Activated CD4-positive, alpha-beta T cell treated with anti-CD3 and anti-CD28 coated beads, Interleukin-2, amount 10 ng/mL, durations not matched to agents 7 days and 5 days (primary cell): ENCODE measurements at places on chromosomes 4 and X. TPM values are rescaled to one million over a fixed set of nuclear protein-coding genes. Genes with fewer than 3 reads are reported as not detected.

Gene CABS1
- total RNA-seq, result not detected

Gene GABRG1
- total RNA-seq, result not detected

Gene CC2D2A
- total RNA-seq, result not detected

Gene GPRASP2
- 0.47 TPM for total RNA-seq

Gene ATP1B4
- not detected for total RNA-seq

Gene FOXO4
- total RNA-seq, result 13.5 TPM

Gene BEX5
- total RNA-seq, result 1.5 TPM

Gene ZDHHC15
- total RNA-seq, result 0.05 TPM

Gene ELF4
- 46.0 TPM for total RNA-seq

Gene CTSO
- total RNA-seq, result 6.2 TPM

Gene SUPT20HL1
- total RNA-seq, result not detected

DNA sequence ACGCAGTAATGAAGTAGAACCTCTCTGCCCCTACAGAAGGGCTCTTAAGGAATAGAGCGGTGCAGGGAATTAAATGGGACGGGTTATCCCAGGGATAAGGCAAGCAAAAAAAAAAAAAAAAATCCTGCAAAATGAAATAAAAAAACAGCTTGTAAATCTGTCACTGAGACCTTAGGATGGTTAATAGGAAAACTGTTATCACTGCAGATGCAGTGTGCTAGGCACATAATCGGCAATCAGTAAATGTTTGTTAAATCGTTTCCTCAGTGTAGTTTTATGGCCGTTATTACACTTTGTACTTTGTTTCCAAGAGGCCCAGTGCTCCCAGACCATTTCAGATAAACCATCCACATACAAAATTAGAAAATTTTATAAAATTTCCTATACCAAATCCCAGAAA is 1.0 kb downstream of the HNRNPH2 start:
- no peak for DNase-seq

DNA sequence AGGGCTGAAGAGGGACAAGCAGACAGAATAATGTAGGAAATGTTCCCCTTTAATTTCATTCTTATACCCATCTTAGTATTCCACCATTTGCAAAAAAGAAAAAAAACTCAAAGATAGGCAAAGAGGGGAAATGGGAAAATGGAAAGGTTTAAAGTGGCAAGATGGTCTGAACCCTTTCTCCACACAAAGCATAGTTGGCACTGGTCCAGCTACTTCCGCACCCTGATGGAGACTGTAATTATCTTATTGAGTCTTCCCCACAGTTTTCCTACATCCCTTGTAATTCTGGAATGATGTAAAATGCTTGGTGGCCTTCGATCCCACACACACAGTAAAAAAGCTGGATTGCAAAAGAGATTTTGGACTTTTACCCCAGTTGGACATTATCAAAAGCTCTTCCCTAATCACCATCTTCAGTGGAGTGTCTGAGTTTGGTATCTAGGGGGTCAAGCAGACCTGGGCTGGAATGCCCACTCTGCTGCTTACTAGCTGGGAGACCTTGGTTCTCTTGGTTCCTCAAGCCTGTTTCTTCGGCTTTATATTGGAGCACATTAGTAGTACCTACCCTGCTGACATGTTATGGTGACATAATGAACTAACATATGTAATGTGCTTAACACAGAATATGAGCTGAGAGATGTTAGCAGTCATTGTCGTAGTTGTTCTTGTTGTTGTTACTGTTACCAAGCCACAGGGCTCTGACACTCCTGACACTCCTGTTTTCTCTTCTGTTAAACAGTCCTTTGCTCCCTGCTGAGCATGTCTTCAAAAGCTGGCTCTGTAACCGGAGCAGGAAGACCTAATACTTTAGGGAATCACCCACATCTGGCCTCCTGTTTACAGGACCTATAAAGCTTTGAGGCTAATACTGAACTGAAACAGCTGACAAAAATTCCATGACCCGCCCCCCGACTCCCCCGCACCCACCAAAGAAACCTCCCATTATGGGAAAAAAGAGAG is 4.7 kb downstream of the SRPX2 start:
- DNase-seq, result no peak

GRCh38 chr4:54779036-54779435 is 121.3 kb downstream of the KIT start:
- no peak for DNase-seq

GRCh38 chr4:168731706-168732414 is 235.0 kb downstream of the PALLD start:
- no peak for DNase-seq

GRCh38 chr4:125317525-125317877 is 2.7 kb downstream of the FAT4 start:
- DNase-seq, result no peak

GRCh38 chrX:48025561-48025960 is 18.8 kb downstream of the SPACA5 start:
- peak; percentile 50 for DNase-seq

DNA sequence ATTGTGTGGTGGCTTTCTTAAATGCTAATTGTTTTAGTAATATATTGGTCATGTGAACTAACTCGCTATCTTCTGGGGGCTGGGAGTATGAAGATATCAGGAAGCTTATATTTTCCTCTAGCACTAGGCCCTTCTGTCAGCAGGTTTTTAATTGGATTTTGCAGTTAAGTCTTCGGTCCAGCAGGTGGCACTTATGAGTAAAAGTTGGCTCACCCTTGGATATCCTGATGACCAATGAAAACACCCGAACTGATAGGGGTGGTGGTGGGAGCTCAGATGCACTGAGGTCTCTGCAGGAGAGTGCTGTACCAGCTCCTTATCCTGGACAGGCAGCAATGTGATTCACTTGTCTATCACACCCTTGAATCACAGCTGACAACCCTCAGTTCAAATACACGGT is 1365.8 kb upstream of the DIAPH2 start:
- no peak for DNase-seq

GRCh38 chr4:109760682-109761081 is 30.8 kb upstream of the PLA2G12A start:
- DNase-seq, result no peak

DNA sequence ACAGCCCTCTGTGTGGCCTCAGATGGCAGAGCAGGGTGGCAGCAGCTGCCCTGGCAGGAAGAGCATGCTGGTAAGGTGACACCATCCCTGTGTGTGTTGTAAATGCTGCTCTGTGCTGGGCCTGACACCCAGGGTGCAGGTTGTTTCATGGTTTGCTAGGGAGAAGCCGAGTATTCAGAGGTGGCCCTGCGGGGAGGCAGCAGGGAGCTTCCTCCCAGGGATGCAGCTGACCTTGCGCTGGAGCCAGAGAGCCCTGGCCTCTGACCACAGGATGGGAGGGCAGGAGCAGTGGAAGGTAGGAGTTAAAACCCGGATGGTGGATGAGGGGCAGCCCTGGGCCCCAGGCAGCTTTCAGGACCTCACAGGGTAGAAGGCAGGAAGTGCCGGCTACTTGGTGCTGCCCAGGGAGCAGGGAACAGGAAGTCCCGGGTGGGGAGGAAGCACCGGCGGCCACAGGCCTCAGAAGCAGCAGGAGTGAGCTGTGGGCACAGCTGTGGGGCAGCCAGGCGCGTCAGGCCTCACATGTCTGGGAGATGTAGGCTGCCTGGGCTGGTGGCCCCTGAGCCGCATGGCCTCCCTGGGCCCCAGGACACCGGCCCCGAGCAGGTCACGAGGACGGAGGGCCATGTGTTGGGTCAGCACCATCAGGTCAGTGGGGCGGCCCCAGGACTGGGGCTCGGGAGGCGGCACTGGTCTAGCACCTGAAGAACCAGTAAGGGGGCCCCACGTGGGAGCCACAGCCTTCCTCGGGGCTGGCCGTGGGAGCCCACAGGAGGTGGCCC is 19.1 kb downstream of the SH3BP2 start:
- peak; percentile 73 for DNase-seq

GRCh38 chr4:112563431-112564200 is 47.6 kb upstream of the NEUROG2 start:
- no peak for DNase-seq

DNA sequence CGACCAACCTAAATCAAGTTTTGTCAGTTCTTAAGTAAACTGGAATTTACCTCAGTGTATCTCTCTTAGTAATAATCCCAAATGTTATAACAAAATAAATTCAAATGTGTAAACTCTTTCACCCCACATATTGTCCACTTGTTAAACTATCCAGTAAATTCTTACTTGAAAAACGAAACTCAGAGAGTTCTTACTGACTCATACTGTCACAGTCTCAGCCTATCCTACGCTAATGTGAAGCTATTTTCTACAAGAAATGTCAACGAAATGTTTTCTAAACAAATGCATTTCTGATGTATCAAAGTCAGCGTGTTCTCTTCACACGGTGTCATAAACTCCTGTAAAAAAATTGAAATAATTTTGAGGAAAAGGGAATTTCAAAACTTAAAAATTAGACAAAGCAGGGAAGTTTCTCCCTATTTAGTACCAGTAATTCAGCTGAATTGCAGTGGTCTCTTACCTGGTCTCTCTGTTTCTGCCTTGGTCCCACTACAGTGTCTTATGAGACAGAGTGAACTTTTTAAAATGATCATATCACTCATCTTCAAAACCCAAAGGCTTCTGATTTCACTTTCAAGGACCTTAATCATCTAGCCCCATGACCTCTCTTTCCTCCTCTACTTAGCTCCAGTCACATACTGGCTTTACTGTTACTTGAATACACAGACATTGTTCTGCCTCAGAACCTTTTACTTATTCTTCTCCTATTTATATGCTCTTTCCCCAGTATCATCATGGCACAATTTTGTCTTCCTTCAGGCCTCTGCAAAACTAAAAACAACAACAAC is 63.3 kb downstream of the DCAF8L1 start:
- DNase-seq, result no peak

GRCh38 chr4:25347971-25348370 is 29.1 kb upstream of the ANAPC4 start:
- no peak for DNase-seq

DNA sequence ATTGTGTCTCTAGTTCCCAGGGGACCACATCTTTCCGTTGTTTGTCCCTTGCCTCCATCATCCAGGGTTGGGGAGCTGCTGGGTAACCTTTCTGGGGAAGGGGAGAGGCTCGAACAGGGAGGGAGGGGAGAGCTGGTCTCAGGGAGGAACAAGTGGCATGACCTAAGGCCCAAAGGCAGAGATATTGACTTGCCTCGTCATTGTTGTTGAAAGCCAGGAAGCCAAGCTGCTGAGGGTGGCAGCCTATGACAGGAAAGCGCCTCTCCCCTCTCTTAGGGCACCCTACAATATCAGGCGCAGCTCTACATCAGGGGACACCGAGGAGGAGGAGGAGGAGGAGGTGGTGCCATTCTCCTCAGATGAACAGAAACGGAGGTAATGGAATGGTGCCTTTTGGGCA is 20.8 kb downstream of the ZNF185 start:
- DNase-seq, result no peak

DNA sequence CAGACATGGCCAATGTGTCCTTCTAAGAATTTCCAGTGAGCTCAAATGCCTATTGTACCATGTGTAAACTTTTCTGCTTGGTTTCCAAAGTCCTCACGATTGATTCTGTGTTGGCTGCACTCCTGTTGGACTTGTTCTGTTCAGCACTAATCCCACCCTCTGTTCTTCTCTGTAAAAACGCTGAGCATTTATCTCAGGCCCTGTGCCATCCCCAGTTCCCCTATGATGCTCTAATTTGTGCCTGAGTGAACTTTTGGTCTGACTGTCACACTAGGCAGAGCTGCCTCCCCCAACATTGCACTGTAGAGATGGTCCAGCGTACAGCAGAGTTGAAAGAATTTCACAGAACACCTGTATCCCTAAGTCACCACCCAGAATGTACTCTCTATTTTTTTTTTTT is 76.1 kb upstream of the STS start:
- DNase-seq, result no peak

GRCh38 chrX:134373736-134374135 is 86.2 kb upstream of the HPRT1 start:
- no peak for DNase-seq

DNA sequence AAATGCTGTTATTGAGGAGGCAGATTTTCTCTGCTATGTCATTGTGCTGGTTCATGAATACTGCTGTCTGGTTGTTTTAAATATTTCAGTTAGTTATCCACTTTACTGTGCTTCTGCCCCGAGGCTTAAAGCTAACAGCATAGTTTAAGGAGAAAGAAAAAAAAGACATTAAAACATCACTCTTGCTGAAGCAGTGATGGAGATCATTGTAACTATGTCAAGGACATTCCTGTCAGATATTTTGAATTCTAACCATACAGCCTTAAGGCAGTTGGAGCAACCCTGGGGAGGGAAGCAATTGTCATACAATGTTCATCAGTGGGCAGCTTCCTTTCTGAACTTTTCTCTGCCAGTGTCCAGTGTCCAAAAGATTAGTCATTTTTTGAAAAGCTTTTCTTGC is 199.0 kb upstream of the DDX53 start:
- DNase-seq, result no peak

DNA sequence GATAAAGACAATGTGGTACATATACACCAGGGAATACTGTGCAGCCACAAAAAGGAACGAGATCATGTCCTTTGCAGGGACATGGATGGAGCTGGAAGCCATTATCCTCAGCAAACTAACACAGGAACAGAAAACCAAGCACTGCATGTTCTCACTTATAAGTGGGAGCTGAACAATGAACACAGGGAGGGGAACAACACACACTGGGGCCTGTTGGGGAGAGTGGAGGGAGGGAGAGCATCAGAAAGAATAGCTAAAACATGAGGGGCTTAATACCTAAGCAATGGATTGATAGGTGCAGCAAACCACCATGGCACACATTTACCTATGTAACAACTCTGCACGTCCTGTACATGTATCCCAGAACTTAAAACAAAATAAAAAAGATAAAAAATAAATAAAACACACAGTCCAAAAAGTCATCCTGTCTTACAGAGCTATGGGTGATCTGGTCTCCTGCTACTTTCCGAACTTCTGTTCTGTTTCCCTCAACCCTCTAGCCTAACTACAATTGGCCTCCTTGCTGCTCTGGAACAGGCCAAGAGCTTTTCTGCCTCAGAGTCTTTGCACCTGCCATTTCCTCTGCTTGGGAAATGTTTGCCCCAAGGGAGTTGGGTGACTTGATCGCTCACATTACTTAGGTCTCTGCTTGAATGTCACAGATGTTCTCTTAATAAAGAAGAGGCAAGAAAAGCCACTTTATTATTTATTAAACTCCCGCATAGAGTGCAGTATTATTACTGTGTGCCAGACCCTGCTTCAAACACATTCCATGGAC is 1.1 kb upstream of the CD38 start:
- DNase-seq, result no peak

GRCh38 chrX:47817421-47817820 is 19.3 kb upstream of the ZNF81 start:
- DNase-seq, result no peak

- DNase-seq, result no peak
Measured at GRCh38 chr4:140935254-140935653, 179.1 kb upstream of the TBC1D9 start.

DNA sequence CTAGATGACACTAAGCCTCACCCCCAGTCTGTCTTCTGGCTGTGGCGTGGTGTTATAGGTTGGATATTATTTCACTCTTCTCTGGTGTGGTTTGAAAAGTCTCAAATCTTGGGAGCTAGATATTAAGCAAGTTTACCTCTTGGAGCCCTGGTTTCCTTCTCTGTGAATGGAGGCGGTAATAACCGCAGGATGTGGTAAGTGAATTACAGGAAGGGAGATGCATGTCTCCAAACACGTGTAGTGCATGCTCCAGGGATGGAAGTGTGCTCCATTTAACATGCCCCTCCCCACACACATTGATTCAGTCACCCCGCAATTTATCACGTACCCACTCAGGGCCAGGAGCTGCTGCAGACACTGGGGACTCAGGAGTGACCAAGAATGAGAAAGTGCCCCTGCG is 4.9 kb downstream of the ZNF275 start:
- no peak for DNase-seq
